ENCODE measurements at places on chromosomes 11 and 22.

DNA sequence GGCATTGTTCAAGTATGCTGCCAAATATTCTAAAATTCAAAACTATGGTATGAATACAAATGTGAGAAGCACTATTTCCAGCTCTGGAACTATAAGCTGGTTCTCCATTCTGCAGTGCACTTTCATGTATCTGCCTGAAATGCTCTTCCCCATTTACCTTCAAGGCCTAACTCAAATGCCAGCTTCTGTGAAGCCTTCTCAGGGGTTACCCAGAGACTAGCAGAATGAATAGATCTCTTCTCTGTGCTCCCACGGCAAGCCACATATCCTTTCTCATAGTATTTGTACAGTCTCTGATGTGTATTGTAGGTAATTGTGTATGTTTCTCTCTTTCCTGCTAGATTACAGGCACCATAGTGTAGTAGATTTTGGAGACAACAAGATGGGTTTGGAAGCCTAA lies 4.1 kb downstream of the HOATZ start:
- DNase-seq, result no peak

GRCh38 chr22:31540966-31541365 lies 44.6 kb downstream of the SFI1 start:
- DNase-seq, result no peak

GRCh38 chr11:35418282-35419183 lies 825 bp downstream of the SLC1A2 start:
- DNase-seq, result no peak

DNA sequence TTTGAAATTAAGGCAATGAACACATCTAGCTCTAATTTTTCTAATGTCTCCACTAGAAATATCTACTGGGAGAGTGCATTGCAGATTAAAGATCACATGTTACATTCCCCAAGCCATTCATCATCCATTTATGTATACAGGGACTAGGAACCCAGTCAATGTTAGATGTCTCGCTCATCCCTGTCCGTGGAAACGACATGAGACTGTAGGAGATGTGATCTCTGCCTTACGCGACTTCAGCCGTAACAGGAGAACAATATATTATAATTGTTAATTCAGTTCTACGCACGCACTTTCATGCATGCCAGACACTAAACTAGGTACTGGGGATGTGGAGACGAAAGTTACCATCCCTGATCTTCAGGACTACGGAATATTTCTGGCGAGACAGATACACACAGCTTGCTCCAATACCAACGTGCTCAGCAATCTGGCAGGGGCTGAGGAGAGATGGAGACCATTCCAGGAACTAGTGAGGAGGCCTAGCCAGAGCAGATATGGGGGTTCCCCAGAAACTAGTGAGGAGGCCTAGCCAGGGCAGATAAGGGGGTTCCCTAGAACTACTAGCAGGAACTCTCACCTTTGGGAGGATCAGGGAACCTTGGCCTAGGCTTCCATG lies 706 bp downstream of the DCPS start:
- no peak for DNase-seq

DNA sequence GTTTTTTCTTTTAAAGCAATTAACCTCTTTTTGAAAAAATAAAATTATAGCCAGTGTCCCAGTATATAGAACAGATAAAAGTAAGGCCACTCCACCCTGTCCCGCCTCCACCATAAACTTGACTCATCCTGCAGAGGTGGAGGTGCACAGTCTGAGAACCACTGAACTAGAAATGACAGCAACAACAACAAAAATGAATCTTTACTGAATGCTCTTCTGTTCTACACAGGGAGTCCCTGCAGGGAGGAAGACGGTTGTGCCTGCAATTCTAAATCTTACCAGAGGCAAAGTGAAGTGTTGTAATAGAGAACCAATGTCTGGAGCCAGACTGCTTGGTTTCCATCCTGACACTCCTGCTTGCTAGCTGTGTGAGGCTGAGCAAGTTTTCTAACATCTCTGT lies 162.3 kb downstream of the FBXO7 start:
- DNase-seq, result no peak

DNA sequence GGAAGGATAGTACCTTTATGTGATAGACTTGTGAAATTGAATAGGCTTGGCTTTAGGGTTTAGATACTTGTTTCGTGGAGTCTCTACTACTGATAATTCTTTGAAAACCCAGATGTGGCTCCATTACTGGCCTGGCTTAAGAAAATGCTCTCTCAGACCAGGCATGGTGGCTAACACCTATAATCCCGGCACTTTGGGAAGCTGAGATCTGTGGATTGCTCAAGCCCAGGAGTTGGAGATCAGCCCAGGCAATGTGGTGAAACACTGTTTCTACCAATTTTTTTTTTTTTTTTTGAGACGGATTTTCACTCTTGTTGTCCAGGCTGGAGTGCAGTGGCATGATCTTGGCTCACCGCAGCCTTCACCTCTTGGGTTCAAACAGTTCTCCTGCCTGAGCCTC lies 40.9 kb downstream of the ATG13 start:
- DNase-seq, result no peak

DNA sequence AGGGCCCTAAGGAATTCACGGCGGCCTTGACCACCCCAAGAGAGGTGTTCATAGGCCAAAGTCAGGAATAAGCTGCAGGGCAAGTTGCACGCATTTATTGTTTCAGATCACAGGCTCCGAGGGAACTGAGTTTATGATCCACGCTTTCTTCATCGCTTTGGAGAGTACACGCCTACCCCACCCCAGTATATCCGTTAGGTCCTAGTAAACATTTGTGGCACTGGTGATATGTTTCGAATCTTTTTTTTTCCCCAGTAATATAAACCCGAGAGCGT lies 805 bp downstream of the GANAB start:
- DNase-seq, result no peak

- peak; percentile 54 for DNase-seq
These were observed 70.1 kb downstream of the PDE3B start for GRCh38 chr11:14713496-14714244.

DNA sequence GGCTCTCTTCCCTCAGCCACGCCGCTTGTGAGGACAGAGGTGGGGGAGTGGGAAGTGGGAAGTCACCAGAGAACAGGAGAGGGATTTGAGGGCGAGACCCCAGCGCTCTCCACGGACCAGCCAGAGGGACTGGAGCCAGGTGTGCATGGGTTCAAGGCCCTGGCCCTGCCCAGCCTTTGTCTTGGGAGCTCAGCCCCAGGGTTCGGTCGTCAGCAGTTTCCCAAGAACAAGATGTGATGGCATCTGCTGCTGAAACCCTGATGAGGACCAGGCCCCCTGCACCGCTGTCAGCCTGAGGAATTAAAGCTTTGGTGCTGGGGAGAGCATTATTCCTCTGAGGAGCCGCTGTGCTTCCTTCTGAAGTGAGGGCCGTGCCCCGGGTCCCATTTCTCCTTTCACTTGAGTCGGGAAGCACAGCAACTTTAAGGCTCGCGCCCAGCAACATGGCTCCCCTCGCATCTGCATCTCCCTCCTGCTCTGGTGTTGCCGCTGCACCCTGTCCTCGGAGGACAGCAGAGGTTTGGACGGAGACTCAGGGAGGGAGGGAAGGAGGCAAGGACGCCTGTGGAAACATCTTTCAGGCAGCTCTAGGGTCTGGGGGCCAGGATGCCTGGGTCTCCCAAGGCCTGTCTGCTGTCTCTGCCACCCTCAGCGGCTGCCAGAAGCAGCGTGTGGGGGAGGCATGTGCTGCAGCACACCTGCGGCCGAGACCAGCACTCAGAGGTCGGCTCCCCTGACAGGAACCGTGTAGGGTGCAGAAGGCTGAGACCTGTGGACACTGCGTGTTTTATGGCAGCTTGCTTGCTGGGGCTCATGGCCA lies 3.8 kb downstream of the IFITM5 start:
- no peak for DNase-seq

DNA sequence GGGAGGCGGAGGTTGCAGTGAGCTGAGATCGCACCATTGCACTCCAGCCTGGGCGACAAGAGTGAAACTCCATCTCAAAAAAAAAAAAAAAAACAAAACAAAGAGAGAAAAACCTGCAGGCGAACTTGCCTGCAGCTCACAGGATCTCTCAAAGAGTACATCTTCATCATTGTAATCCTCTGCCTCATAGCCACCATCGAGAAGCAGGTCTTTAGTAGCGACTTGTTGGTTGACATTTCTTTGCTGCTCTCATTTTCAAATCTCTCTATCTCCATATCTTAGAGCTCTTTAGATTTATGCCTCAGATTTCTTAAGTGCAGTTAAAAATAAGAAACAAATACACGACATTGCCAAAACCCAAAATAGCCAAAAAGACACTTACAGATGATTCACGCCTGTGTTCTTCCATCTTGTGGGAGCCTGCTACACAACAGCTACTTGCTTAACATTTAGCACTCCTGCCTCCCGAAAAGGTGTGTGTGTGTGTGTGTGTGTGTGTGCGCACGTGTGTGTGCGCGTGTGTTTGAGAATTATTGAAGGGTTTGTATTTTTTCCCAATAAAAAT lies 14.6 kb downstream of the FAM227A start:
- DNase-seq, result no peak

Data from inflammatory macrophage treated with lipopolysaccharide for 1 hour (primary cell).